ENCODE measurements at places on chromosomes 4 and X.
A peak's percentile ranks its signal among the peaks of the same experiment; 100 is the strongest.

DNA sequence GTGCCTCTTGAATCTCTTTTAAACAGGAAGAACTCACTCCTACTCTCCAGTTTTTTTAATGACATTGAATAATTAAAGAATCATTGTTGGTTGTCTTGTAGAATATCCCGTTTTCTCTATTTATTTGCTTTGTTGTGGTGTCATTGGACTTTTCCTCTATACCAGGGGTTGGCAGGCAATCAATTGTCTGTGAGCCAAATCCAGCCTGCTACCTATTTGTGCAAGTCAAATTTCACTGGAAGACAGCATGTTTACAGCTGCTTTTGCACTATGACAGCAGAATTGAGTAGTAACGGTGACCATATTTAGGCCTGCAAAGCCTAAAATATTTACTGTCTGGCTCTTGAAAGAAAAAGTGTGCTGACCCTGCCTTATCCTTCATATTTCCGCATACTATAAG is 34.8 kb downstream of the POLA1 start:
- DNase-seq = no peak

DNA sequence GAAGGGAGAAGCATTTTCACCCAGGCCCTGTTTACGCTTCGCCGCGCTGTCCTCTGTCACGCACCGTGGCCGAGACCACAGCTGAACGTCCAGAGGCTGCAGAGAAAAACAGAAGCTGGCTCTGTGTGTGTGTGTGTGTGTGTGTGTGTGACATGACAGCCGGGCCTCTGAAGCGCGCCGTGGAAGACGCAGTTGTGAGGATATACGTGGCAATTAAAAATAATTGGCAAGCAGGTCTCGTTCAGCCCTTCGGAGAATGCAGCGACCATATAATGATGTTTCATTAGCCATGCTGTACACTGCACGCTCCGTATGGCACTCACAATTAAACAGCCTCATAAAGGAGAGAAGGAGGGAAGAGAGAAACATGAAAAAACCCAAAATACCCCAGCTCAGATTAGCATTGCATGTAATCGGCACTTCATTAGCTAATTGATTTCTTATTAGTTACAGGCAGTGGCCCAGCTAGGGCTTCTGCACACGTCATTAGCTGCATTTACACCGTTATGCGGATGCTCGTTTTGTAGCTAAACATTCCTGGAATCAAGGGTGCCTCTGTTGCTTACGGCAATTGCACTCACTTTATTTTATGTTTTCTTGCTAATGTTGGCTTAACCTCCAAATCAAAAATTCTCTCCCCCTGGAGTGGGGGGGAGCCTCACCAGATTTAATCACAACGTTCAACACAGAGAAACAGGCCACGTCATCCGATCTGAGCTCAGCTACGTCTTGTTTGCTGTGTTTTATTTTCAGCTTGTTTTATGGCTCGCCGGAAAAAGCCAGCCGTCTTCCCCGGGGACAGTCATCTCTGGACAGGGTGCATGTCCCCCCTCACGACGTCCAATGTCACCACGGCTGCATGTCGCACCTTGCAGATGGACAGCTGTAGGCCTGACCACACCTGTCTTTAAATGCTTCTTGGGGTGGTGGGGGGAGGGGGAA is 74.6 kb upstream of the SHOX start:
- no peak for DNase-seq

DNA sequence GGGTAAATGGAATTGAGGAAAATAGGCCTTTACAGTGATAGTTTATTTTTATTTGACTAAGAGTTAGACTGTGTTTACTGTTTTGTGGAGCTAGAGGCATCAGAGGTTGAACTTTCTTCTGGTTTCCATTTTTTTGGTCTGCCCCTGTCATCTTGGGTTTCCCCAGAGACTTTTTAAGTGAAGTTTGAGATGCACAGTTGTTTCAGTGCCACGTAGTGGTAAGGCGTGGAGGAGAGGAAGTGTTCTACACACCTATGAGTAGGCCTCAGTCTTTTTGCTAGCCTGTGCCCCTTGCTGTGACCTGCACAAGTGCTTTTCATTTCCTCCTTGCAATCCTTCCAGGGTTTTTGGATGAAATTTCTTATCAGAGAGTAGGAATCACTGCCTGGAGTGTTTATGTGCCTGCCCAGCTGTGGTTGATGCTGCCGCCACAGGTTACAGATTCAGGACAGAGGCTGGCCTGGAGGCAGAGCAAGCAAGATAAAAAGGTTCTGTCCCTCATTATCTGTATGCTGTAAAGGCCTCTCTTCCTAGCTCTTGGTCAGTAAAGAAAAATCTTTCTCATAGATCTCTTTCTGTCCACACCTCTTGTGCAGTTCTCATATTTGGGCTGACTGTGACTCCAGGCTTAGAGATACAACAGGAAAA is 12.5 kb upstream of the HSFX4 start:
- no peak for DNase-seq

- no peak for DNase-seq
These were observed 1.0 kb downstream of the SCD5 start for GRCh38 chr4:82797405-82798111.

DNA sequence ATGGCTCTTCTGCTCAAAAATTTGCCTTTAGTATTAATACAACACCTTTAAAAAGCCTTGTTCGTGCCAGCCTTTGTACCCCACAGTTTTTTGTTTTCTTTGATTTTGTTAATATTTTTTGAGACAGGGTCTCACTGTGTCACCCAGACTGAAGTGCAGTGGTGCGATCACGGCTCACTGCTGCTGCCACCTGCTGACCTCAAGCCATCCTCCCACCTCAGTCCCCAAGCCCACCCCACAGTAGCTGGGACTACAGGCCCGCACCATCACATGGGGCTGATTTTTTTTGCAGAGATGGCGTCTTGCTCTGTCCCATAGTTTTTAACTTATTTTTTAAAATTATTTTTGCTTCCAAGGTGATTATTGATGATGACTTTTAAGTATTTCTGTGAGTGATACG is 134.0 kb downstream of the HTR2C start:
- DNase-seq = no peak

- DNase-seq = peak; percentile 14
These were observed 625.5 kb downstream of the TLL1 start for GRCh38 chr4:166498546-166498945.

- no peak for DNase-seq
These were observed 187.8 kb upstream of the NR3C2 start for GRCh38 chr4:148630051-148630450.

GRCh38 chr4:83129264-83129663 is 14.7 kb upstream of the PLAC8 start:
- no peak for DNase-seq

DNA sequence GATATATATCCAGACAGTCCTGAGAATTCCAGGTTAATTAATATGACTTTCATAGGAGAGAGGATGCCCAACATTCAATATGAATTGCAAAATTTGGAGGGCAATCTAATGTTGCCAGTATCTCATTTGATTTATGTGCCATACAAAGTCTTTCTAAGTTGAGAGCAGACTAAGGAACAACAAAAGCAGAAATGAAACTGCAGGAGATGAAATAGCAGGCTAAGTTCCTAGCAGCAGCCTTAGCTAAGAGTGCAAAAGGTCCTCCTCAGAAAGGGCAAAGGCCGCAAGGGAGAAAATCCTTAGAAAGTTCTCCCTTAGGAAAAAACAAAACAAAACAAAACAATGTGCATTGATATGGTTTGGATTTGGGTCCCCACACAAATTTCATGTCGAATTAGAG is 602.9 kb upstream of the HTR2C start:
- no peak for DNase-seq

Measured in stromal cell of bone marrow (primary cell).